Left kidney (tissue), 8 donors: ENCODE measurements at places on chromosomes 1 and 21. TPM values are rescaled to one million over a fixed set of nuclear protein-coding genes. Genes with fewer than 3 reads are reported as not detected.
A peak's percentile ranks its signal among the peaks of the same experiment; 100 is the strongest.

Gene FOXD2
- polyA plus RNA-seq = 6.1 TPM

GRCh38 chr1:35882945-35883634 lies at the start of gene AGO1:
AGO1 (plus strand) TSS chr1:35883209; CDS start chr1:35883422, 213 bp downstream.
- DNase-seq = peak; percentile 93

DNA sequence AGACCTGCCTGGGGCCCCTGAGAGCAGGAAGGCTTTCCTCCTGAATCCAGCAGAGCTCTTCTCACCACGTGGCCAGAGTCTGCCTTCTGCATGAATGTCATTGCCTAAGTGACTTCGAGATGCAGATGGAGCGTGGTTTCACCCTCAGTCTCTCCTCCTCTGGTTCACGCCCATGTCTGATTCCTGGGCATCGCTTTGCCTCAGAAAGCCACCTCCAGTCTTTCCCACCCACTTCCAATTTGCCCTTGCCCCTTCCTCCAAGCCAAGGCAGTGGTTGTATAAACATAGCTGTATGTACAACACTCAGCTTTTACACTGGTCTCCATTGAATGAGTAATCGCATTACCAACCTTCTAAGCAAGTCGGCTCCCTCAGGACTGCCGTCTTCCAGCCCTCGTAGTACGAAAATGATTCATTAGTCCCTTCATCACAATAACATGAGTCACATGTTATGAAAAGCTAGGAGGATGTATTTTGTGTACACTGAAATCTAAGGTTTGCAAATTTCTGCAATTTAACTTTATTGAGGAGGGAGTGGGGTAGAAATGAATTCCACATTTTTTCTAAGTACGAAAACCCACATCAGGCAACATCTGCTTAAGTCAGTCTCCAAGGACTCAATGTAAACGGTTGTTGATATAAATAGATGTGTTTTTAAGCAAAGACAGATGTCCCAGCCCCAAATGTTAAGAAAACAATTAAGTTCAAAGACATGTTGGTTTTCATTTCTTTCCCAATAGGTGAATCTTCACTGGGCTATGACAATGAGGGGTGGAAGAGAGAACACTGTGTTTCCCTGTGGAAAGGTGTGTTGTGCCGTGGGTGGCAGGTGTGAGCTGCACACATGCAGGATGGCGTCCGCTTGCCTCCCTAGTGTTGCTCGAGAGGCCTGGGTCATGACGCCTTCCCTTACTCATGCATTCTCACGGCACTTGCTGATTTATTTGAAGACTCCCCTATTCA lies 32.3 kb upstream of the ETS2 start:
- DNase-seq = no peak

- DNase-seq = no peak
Measured at GRCh38 chr1:196466654-196467053, 141.6 kb downstream of the KCNT2 start.
